ENCODE measurements at places on chromosomes 11 and 22.

DNA sequence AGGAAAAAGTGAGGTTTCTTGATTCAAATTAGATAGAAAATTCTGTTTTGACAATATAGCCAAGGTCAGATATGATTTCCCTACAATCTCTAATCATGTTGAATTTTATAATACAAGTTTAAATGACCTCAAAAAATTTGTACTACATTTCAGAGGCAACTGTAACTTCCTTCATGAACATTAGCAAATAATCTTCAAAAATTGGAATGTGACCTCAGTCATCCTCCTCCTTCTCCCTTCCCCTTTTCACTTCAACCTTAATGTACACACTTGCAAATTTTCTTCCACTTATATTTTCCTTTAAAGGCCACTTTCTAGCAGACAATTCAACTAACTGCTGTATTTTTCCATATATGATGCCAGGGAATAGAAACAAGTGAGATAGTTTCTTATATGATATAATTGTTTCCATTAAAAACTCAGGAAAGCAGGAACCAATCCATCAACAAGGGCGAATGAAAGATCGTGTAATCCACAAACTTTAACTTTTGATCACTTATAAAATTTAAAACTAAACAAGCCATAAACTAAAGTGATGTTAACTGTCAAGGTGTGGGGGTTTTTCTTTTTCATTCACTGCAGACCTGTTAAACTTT, 60.3 kb downstream of the MAML2 start:
- DNase-seq = no peak

DNA sequence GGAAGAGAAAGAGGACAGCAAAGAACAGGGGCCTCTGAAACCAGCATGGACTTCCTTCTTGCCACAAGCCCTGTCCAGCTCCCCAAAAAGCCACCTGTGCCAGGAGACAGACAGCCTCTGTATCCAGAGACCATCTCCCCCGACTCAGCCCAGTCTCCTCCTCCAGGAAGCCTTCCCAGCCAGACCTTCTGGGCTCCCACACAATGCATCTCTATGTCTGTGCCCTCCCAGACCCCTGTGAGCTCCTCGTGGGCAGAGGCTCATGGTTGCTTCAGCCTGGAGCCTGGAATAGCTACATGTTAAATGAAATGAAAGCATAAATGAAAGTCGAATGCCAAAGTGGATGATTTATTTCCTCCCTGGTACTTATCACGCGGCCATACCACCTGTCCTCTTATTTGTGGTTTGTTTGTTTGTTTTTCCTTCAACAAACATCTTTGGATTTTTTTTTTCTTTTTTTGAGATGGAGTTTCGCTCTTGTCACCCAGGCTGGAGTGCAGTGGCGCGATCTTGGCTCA, 7.3 kb upstream of the ARAP1 start:
- DNase-seq = no peak

DNA sequence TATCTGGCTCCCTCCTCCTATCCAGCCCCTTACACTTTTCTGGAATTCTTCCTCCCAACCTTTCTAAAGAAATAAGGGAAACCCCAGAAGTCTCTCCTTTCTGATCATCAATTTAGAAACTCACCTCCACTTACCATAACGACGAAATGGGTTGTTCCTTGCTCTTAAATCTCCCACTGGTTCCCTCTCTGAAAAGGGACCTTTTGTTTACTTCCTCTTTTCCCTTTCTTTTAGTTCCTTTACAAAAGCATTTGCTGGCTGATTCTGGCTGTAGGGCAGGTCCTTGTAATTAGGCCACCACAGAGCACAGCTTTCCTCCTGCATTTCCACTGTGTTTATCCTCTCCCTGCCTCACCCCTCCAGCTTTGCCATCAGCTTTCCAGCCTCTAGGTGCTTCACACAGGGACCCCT, 12.0 kb downstream of the JAML start:
- no peak for DNase-seq

DNA sequence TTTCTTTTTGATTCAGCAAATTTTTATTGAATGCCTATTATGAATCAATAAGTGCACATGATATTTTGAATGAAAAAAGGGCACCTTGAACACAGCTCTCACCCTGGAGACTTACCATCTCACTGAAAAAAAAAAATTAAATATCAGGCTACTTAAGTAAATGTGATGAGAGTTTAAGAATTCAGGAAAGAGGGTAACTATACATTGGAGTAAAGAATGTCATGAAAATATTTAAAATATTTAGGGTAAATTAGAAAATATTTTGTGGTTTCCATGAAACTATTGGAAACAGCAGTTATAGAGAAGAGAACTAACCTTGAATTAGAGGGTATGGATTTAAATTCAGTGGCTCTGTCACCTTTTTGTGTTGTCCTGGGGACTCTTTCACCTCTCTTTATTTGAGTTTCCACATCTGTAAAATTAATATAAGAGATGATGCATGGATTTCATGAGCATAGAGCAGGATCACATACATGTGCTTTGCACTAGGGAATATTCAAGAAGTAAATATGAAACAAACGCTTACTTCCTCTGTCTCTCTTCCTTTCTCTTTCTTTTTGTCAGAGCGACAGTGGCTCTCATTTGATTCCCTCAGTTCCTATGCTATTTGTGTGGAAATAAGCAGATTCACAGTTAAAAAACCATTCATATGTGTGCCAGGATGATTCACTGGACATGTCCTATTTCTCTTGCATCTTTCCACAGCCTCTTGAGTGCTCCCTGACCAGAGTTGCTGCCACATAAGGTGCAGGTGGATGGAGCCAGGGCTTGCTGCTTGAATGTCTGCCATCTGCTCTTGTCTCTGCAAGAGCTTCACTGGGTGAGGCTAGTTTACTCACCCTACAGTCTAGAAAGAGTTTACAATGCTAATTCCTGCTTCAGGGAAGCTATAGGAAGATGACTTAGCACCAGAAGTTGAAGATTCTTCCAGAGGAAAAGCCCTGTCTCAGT, 533.1 kb downstream of the ETS1 start:
- no peak for DNase-seq

DNA sequence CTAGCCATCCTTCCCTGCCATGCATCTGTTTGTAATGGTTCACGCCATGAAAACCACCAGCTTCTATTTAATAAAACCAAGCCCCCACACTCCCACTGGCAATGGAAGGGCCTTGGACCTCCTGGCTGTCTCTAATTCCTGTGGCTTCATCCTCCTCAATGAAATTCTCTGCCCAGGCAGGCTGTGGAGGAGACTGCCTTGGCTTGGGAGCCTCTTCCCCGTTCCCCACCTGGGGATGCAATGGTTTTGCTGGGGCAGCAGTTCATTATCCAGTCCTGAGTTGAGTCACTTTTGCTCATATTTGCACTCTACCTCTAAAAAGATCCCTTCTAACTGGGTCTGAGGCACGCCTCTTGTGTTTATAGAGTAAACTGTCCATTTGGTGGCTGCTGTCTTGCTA, 515.8 kb downstream of the NTM start:
- no peak for DNase-seq

- no peak for DNase-seq
These were observed 275.3 kb downstream of the C11orf87 start for GRCh38 chr11:109697140-109697843.

- no peak for DNase-seq
These were observed 115.2 kb upstream of the TOP3B start for GRCh38 chr22:22097727-22098228.

GRCh38 chr11:112806876-112807275, 154.3 kb upstream of the NCAM1 start:
- no peak for DNase-seq

GRCh38 chr11:58577555-58578135, 1.2 kb upstream of the ZFP91 start:
- peak; percentile 60 for DNase-seq

- DNase-seq = no peak
These were observed 33.2 kb downstream of the BTBD10 start for GRCh38 chr11:13429836-13430235.

DNA sequence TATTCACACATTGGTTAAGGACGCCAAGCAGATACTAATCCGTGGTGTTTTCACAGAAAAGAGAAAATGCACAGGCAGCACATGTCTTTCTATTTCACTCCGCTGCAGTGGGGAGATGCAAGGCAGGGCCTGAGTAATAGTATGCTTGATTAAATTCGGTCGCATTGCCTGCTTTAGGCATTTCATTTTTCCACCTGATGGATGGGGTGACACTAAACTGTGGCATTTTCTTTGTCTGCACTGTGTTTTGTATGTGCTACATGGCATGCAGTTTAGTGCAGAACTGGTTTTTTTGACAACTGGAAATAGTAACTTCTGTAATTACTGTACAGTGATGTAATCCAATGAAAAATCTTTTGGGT, 94.9 kb downstream of the SLC17A6 start:
- DNase-seq = no peak

- DNase-seq = no peak
These were observed 108.7 kb upstream of the SNX19 start for GRCh38 chr11:131025020-131025419.

DNA sequence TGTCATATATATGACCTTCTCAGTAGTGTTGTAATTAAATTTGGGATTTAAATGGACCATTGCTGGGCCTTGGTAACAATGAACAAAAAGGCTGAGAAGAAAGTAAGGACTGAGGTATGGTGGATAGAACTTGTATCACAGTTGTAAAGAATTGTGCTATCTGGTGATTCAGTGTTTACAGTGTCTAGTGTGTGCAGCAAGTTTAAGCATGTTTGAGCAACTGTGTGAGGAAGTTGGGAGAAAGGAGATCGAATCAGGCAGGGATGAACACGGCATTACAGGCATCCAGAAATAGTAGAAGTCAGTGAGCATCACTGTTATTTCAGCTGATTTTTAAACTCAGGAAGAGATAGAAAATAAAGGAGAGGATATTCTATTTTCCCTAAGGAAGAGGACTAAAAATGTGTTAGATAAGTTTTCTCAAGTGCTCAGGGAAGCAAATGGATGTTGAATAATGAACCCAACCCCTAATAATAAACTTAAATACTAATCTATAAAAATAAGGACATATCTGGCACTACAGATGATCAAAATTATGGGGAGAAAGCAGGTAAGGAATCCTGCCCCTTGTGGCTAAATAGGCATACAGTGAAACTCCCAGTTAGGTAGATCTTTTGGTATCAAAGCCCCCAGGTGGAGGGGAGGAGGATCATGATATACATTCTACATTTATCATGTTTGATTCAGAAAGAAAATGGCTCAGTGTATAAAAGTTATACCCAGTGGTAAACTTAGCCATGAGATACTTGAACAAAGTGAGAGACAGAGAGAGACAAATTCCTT, 361.0 kb upstream of the ANO3 start:
- no peak for DNase-seq

DNA sequence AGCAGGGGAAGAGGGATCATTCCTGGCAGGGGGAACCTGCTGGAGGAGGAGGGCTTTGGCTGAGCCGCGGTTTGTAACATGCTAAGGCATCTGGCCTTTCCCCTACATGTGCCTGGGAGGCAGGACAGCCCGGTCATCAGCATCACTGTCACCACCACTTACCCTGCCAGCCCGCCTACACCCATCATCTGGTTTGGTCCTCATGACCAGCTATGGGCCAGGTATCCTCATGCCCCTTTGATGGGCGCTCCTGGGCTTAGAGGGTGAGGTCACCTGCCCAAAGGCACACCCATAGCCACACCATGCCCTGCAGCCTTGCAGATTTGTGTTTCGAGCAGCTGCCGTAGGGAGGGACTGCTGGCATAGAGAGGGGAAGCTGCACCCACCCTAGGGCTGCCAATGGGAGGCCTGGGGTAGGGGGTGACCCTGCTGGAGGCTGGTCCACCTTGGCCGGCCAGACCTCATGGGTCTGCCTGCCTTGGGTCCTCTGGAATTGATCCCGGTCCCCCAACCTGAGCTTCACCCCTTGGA, 2.6 kb downstream of the MRGPRF start:
- DNase-seq = no peak

All from stimulated activated CD4-positive, alpha-beta T cell treated with anti-CD3 and anti-CD28 coated beads, Interleukin-2, amount 100 ng/mL, for 48 hours (primary cell).